Activated CD8-positive, alpha-beta memory T cell treated with anti-CD3 and anti-CD28 coated beads for 1 hour (primary cell): ENCODE measurements at places on chromosomes 3 and 15.

DNA sequence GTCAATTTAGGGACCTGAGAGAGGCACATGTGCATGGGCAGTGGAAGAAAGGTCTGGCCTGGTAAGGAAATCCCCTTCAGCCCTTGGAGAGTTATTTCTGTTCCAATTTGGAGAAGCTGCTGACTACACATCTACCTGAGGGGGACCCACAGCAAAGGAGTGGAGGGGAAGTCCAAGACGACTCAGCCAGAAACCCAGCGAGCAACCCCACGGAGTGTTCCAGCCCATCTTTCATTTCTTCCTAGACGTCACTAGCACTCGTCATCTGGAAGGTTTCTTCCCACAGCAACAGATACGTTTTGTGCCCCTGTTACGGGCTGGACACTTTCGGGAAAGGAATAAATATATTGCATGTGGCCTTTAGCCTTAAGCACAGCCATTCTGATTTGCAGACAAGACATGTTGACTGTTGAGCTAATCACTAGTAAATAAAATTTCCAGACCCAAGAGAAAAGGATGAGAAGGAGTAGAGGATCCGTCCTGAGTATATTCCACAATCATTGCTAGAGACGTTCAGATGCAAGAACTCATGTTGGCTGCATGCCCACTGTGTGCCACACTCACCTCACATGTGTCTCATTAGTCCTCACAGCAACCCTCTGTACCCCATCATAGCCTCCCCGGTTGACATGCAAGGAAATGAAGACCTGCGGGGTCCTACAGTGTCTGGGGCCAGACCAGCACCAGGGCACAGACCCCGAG, 7.8 kb upstream of the FAM174B start:
- DNase-seq = no peak

DNA sequence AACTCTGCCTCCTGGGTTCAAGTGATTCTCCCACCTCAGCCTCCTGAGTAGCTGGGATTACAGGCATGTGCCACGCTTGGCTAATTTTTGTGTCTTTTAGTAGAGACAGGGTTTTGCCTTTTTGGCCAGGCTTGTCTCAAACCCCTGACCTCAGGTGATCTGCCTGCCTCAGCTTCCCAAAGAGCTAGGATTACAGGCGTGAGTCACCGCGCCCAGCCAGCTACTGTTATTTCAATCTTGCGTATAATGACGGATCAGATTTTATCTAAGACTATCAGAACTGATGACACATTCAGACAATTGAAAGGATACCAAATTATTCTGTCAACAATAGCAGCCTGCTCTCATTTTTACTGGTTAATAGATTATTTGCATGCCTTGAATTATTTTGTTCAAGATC, 612.2 kb downstream of the ZIC1 start:
- DNase-seq = no peak

- no peak for DNase-seq
Observed at GRCh38 chr15:66832664-66833063, 130.6 kb downstream of the SMAD6 start.

DNA sequence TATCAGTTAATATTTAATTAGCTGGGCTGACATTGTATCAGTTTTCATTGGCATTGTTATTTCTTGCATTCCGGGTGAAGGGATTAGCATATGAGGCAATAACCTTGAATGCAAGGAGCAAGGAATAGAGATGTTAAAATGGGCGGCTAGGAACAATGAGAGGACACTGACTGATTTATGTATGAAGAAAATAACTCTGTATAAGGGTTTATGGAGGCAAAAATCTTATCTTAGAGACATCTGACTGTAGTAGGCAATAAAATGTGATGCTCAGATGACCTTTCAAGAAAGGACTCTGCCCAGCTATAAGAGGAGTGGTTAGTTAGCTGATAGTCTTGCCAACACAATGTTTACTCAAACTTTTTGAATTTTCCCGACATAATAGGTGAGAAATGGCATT, 158.3 kb downstream of the EFHB start:
- no peak for DNase-seq

DNA sequence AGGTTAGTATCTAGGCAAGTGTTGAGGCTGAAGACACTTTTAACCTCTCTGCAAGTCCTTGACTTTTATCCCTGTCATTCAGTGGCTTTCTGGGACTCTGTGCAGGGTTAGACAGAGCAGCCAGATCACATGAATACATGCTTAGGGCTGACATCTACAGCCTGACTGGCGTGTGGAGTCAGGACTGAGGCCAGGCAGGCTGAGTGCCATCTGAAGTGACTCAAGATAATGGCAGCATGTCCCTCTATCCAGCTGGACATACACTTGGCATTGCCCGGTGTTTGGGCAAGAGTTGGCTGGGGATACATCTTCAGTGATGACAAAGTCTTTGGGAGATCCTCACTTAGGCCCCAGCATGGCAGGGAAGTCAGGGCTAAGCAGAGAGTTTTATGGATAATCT, 22.4 kb downstream of the DUOX2 start:
- DNase-seq = no peak

DNA sequence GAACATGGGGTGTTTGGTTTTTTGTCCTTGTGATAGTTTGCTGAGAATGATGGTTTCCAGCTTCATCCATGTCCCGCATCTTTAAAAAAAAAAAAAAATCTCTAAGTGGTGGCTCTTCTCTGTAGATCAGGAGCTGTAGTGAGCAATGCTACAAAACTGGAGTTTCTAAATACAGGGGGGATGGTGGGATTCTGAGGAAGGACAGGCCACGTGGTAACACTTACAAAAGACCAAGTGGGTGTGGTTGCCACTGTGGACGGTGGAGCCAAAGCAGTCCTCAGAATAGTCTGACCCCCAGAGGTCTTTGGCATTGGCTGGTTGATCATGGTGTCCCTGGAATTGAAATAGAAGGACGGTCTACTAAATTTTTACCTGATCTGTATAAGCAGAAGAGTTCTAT, 7.7 kb downstream of the CCRL2 start:
- no peak for DNase-seq

GRCh38 chr3:81735334-81735733, 26.1 kb downstream of the GBE1 start:
- DNase-seq = no peak

DNA sequence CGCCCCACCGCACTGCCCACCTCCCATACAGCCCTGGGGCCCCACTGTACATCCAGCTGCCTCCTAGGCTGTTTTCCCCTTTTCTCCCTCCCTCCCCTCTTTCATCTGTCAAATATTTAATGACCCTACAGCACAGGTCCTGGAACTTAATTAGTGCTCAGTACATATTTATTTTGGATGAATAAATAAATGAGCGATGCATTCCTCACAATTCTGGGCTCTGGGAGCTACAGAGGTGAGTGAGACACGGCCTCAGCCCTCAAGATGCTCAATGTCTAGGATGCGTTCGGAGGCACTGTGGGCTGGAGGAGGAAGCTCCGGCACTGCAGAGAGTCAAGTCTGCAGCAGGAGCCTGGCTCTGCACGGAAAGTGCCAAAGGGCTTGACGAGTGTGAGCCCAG, 175.0 kb downstream of the FAM43A start:
- DNase-seq = no peak

- no peak for DNase-seq
Observed at GRCh38 chr15:78358102-78358870, 18.1 kb downstream of the CRABP1 start.

GRCh38 chr3:16402451-16402850, 111.0 kb downstream of the RFTN1 start:
- no peak for DNase-seq

GRCh38 chr15:89203705-89204273, 17.6 kb downstream of the RLBP1 start:
- no peak for DNase-seq

DNA sequence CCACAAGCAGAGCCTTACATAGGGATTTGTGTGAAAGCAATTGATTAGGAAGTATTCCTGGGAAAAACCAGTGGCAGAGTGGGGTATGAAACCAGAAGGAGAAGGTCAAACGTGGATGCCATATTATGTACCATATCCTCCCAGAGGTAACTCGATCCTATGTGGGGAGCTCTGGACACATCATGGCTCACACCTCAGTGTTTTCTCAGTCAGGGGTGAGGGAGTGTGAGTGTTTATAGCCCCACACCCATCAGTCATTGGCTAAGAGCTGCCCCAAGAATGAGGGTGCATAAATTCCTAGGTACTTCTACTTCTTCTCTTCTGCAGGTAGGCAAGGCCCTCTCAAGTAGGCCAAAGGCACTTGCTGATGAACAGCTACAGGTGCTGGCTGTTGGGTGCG, 28.2 kb upstream of the PDZRN3 start:
- DNase-seq = no peak

DNA sequence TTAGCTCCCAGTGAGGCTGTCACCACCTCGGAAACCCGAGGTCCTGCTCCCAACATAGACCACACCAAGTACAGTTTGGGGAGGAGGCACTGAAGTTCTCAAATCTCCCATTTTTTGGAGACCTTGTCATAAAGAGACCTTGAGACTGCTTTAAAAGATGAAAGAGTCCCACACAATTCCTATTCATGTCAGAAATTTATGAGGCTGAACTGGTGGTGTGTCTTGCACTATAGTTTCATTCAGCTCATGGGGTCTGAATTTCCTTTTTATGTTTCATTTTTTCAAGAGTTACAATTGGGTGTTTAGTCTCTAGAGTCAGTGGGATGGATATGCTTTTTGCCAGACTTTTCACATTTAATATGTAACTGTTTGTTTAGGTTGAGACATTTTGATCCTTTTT, 318.1 kb upstream of the LRRFIP2 start:
- DNase-seq = no peak

DNA sequence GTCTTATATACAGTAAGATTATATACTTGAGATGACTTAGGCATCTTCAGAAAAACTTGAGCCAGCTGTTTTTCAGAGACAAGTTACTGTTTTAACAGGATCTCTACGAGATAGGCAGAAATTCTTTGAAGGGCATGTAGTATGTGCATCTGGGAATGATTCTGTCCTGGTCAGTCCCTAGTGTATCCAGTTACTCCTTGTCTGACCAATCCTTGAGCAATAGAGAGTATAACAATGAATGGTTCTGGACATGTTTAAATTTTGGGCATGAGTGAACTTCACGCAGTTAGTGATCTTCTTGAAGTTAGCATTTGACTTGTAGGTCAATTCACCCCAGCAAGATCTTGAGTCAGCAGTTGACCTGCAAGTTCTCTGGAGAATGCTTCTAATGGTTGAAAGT, 24.7 kb upstream of the HHLA2 start:
- no peak for DNase-seq

DNA sequence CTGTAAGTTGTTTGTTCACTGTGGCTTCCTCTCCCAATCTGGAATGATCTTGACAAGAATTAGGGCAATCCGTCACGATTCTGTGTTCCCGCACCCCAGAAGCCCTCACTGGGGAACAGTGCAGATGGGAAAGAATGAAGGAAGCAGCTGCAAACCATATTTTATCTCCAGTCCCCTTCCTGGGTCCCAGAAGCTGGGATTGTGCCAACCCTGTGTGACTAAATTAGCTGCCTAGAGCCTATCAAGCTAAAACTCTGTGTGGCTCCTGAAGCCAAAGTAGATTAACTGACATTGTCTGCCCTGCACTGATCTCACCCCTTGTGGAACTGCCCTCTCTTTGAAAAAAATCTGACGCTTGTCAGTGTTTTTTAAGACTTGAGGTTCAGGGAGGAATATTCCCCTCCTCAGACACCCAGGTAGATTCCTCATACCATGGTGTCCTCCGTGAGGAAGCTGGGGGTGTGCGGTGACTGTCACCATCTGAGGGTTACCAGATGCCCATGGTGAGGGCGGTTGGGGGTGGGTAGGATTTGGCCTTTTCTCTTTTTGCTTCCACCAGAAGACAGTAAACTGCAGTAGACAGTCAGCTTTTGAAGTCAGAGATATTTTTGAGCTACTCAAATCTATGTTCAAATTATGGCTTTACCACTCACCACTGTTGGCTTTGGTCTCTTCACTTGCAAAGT, 358.3 kb upstream of the TPM1 start:
- DNase-seq = no peak

DNA sequence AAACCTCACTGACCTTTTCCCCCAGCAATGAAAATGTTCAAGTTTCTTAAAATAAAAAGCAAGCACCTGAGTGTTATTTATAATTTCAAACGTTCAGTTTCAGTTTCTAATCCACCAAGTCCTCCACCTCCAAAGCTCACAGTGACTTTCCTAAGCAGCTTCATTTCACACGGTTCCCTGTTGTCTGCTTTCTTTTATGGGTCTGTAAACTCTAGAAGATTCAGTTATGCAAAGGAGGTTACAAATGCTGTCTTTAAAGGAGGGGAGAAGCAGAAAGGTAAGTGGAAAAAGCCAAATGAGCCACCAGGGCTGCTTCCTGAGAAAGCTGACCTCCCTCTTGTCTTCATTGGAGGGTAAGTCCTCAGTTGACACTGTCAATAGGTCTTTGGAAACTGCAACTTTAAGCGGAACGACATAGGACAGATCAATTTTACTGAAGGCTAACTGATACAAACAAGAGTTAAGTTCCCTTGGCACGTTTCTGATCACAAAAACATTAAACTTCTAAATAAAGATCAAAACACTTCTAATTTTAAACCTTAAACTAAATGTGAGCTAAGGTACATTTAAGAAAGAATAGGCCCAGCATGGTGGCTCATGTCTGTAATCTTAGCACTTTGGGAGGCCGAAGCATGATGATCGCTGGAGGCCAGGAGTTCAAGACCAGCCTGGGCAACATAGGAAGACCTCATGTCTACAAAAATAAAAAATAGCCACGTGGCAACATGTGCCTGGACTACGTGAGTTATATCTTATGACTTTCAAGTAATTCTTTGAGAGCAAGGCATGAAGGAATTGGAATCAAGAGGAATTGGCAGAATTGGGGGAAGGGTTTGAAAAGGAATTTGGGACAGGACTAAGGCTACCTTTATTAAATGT, 151.9 kb upstream of the UBE2E1 start:
- no peak for DNase-seq

DNA sequence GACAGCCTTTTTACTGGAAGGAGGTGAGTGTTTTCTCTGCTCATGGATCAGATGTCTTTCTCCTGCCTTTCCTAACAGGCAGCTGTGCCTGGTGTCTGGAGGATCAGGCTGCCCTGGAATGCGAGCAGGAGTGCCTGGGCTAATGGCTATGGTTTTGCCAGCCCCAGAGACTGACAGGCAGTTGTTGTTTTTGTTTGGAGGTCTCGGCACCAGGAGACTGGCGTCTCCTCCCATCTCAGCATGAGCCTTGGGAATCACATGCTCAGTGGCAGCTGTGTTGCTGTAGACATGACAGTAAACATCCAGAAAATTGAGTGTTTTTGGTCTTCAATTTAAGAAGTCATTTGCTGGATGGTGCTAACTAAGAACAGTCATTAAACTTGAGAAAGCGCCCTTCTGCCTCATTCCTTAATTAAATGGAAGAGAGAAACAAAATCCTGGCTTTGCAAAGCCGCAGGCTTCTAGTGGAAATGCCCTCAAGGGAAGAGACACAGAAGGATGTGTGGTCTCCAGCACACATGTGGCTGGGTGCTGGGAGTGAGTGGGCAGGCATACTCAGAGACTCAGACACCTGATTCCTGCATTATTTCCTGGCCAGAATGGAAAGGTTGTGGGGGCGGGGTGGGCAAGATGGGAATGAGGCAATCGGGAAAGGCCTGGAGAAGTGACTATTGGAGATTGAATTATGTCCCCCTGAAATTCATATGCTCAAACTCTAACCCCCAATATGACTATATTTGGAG, 97.0 kb upstream of the NMNAT3 start:
- no peak for DNase-seq

- DNase-seq = no peak
Observed at GRCh38 chr15:27094235-27094634, 123.3 kb downstream of the GABRG3 start.
